ENCODE measurements at places on chromosomes 16 and 17. TPM values are rescaled to one million over a fixed set of nuclear protein-coding genes. Genes with fewer than 3 reads are reported as not detected.

MYO18A gene
- total RNA-seq: 317 TPM

TPPP3 gene
- total RNA-seq: 6.7 TPM

CD300LF gene
- total RNA-seq: not detected

NPIPB9 gene
- not detected for total RNA-seq

ATP2A1 gene
- 0.31 TPM for total RNA-seq

DPEP1 gene
- not detected for total RNA-seq

All from heart right ventricle (tissue), 16 donors.